ENCODE measurements at places on chromosomes 5 and 9. TPM values are rescaled to one million over a fixed set of nuclear protein-coding genes. Genes with fewer than 3 reads are reported as not detected.

The C5orf52 gene
- total RNA-seq = not detected

The PDCD1LG2 gene
- total RNA-seq = 3.1 TPM

The FCN2 gene
- total RNA-seq = not detected

The KIAA1958 gene
- 2.5 TPM for total RNA-seq

The CXCL14 gene
- total RNA-seq = 3.2 TPM

The PAPPA gene
- 2.1 TPM for total RNA-seq

The ABCA2 gene
- 17.4 TPM for total RNA-seq

The PCDHGA12 gene
- total RNA-seq = 11.2 TPM

The AHRR gene
- 0.33 TPM for total RNA-seq

The SPIN1 gene
- 73.5 TPM for total RNA-seq

The FBXL7 gene
- total RNA-seq = 25.7 TPM

The SHB gene
- total RNA-seq = 20.8 TPM

The PTGES gene
- 4.6 TPM for total RNA-seq

The CDC25C gene
- not detected for total RNA-seq

The LPAR1 gene
- total RNA-seq = 44.4 TPM

The TOR4A gene
- total RNA-seq = 6.9 TPM

The LCP2 gene
- total RNA-seq = 7.2 TPM

The TYRP1 gene
- not detected for total RNA-seq

The BTNL8 gene
- 0.34 TPM for total RNA-seq

The ADAMTSL1 gene
- 172 TPM for total RNA-seq

The CNTLN gene
- total RNA-seq = 14.1 TPM

The RGS7BP gene
- 4.7 TPM for total RNA-seq

The ANKRD55 gene
- total RNA-seq = 0.66 TPM

The ABHD17B gene
- 16.9 TPM for total RNA-seq

The LCN6 gene
- total RNA-seq = 27.7 TPM

The PTPRD gene
- total RNA-seq = 4.2 TPM

The SOHLH1 gene
- total RNA-seq = not detected

The NEURL1B gene
- total RNA-seq = 45.7 TPM

The PCDHB14 gene
- 6.8 TPM for total RNA-seq

The CDC20B gene
- not detected for total RNA-seq

The CD14 gene
- total RNA-seq = 69.1 TPM

The ANKRD31 gene
- total RNA-seq = under 0.01 TPM

The LCN15 gene
- total RNA-seq = not detected

The RASEF gene
- total RNA-seq = 0.29 TPM

All from esophagus muscularis mucosa (tissue), 4 donors.